ENCODE measurements at places on chromosomes 3 and 15.

DNA sequence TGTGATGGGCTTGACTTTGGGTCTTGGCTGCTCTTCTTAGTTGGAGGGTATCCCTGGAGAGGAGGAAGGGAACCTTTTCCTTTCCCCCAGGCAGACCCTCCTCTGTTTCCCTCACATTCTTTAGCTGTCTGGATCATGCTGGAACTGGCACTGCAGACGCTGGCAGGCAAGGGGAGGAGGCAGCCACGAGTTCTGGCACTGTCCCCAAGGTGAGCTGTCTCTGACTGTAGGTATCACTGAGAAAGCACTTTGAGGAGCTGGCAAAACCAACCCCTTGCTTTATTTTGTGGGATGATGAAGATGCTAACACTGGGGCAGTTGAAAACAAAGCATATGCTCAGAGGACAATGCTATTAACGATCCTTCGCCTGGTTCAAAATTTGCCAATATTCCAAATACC, 175.0 kb downstream of the SOX2 start:
- no peak for DNase-seq

GRCh38 chr3:153734777-153735551, 386.2 kb upstream of the ARHGEF26 start:
- DNase-seq: no peak

GRCh38 chr3:13075986-13076654, 2.9 kb upstream of the IQSEC1 start:
- DNase-seq: no peak

DNA sequence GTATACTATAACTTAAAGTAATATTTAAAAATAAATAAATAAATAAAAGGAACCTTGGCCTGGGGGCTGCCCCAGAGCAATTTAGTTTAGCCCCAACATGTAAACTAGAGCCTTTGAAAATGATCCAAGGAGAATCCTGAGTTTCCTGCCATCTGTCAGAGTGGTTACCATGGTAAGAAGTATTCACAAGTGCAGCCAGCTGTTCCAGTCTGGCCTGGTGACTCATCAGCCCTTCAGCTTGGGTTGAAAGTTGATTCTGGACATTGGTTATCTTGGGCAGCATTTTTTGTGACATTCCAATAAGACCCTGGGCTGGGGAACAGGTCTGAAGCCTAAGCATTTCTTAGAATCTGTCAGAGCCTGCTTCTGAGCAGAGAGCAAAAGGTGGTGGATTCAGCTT, 72.7 kb upstream of the LRTM1 start:
- DNase-seq: no peak

DNA sequence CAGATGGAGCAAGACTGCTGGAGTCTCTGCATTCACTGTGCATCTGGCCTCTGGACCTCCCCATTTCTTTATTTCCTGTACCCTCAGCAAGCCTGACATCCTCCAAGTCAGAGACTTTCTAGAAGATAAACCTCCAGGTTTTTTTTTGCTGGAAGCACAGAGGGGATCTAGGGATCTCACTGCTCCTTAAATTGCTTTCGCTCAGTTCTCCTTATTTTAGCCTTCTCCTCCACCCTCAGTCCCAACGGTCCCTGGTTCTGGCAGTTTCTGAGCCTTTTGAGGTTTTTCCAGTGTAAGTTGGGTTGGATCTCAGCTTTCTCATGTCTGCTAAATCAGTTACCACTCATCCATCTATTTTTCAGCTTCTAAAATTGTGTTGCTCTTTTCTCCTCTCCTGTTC, 22.7 kb upstream of the CHD2 start:
- DNase-seq: no peak

- no peak for DNase-seq
Observed at GRCh38 chr3:27358372-27358771, 10.8 kb downstream of the NEK10 start.

DNA sequence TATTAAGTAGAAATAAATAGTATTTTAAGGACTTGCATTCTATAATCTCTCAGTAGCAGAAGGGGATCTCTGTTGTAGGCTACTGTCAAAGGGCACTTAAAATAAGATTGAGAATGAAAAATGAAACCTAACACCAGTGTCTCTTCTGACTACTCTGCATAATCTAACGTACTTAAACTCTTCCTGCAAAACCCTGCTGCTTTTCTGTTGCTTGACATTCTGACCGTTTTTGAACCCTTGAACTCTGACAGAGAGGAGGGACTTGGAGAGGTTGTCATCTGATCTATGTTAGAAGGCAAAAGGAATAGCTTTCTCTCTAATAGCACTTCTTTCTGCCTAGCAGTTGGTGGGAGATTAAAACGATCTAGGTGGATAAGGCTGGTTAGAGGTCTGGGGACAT, 204.6 kb downstream of the ZIC1 start:
- DNase-seq: peak; percentile 19

- DNase-seq: no peak
Observed at GRCh38 chr15:98717942-98718341, 69.6 kb downstream of the IGF1R start.

DNA sequence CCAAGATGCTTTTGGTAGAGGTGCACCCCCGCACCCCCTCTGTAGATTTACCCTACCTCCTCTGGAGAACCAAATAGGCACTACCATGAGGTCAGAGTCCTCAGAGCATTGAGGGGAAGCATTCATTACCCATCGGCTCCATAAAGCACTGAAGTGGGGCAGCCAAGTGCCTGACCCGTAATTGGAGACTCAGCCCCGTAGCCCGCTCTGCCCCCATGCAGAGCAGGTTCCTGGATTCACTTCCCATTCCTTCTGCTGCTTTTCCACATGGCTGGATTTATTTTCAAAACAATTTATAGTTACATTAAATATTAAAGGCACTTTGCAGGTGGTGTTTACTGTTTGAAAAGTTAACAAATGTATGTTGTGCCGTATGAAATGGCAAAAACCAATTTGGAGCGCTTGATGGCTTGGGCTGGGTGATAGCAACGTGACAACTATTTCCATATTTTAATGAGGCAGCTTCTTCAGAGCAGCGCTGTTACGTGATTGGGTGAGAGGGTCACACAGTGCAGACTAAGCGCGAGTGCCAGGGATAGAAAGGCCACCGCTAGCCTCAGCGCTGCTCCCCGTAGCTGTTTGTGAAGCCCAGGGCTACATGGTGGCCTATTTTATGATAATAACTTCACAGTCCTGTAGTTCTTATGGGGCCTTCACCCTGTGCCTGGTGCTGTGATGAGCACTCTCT, 373.8 kb upstream of the PROK2 start:
- DNase-seq: no peak

DNA sequence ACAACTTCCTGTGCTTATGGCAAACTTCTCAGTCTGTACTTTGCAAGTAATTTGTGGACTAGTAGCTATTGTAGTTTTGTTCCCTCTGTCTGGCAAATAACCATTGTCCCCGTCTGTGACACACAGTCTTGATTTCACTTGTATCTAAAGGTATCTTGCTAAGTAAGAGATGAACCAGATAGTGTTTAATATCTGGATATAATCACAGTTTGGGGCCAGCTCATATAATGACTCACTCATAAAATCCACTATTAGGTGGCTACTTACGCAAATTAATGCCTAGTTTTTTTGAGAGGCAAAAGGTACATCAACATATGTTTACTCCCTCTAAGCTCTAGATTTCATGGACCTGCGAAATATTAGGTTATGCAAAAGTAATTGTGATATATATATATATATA, 30.4 kb downstream of the VGLL3 start:
- no peak for DNase-seq

DNA sequence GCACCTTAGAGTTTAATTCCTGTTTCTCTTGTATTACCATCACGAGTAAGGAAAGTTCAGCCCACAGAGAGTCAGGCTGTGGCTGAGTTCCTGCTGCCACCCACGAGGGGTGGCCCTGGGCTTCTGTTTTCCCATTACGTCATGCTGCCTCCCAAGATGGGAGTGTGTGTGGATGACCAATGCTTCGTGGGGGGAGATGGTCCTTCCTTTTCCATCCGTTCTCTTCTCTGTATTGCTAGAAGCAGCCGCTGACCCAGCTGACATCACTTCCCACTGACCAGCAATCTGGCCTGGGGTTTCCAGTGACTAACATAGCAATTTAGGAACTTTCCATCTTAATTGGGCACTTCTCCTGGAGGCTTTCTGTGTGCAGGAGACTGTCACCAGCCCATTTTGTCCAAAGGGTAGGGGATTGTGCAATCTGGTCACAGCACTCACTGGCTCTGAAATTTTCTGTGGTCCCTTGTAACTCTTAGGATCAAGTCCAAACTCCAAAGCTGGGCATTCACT, 9.3 kb downstream of the IRAK2 start:
- DNase-seq: no peak

DNA sequence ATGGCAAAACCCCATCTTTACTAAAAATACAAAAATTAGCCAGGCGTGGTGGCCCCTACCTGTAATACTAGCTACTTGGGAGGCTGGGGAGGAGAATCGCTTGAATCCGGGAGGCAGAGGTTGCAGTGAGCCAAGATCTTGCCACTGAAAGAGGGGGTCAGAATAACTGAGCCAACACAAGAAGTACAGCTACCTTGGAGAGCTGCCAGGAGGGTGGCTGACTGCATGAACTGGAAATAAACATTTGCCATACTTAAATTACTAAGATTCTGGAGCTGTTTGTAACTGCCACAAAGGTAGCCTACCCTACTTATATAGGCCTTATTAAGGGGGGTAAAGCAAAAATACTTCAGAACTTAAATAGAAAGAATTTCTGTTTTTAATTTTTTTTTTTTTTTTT, 15.4 kb upstream of the PIK3CB start:
- no peak for DNase-seq

DNA sequence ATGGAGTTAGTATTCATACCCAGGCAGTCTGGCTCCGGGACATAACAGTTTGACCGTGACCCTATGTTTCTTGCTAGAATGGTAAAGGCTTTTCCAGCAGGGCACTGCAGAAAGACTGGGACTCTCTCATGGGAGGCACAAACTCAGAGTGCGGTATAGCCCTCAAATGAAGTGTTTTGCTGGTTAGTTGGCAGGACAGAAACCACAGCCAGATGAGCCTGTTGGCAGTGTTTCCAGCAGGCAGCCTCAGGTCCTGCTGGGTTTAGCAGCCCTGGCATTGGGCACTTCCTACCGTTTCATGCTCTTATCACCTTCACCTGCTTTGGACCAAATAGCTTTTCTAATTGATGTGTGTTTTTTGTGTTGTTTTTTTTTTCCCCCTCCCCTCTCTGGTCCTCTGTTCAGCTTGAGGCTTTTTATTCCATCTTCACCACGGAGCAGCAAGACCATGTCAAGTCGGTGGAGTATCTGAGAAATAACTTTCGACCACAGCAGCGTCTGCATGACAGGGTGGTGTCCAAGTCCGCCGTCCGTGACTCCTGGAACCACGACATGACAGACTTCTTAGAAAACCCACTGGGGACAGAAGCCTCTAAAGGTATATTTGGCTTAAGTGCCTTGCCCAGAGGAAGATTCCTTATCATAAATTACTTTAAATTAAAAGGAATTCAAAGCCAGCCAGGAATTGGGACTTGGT, 205.6 kb downstream of the FEZF2 start:
- DNase-seq: no peak

DNA sequence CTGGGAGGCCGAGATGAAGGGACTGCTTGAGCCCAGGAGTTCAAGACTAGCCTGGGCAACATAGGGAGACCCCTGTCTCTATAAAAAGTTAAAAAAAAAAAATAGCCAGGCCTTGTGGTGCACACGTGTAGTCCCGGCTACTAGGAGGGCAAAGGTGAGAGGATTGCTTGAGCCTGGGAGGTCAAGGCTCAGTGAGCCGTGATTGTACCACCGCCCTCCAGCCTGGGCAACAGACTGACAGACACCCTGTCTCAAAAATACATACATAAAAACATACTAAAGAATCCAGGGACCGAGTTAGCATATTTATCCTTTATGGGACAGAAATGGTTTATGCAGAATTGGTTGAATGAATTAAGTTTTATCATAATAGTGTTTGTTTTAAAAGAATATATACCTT, 13.7 kb downstream of the SIAH2 start:
- DNase-seq: no peak

GRCh38 chr3:194031349-194031748, 104.6 kb upstream of the HES1 start:
- DNase-seq: no peak

DNA sequence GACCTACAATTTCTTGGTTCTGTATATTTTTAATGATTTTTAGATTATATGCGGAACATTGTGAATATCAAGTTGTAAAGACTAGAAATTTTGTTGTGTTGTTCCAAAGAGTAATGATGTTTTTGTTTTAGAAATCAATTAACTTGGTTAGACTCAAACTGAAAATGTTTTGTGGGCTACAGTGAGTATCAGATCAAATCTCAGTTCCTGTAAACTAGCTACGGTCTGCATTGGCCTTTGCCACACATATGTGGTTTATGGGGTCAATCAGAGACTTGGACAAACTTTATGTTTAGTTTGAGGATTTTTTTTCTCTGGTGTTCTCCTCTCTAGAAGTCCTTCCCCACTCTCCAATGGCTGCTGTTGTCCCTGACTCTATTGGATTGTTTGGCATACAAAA, 308.0 kb upstream of the THRB start:
- DNase-seq: peak; percentile 14

DNA sequence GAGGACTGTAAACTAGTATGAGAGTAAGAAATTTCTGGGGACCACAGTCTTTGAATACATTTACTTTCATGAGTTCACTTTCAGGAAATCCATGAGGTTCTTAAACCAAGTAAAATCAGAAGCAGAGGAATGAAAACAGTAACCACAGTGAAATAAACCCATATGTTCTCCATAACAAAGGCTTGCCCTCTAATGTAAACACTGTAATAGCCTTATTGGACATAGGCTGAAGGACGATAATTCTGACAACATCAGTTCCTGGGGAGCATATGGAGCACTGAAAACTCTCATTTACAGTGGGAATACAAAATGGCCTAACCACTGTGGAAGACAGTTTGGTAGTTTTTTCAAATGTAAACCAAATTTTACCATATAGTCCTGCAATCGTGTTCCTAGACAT, 965.8 kb downstream of the NSUN3 start:
- no peak for DNase-seq

DNA sequence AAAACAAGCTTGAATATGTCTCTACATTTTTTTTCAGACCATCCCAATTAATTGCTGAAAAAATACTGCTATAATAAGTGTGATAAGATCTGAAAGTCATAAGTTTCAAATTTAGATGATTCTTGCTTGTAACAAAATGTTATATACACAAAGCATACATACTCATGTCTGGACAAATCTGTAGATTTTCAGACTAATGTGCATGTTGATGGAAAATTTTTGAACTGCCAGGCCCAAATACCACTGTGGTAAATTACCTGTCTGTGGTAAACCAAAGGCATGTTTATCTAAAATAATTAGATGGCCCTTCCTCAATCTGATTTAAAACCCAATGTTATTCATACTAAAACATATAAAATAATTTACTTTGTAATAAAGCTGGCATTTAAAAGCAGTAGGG, 31.7 kb upstream of the CLDN16 start:
- no peak for DNase-seq

All from GM13977 (cell line).